ENCODE measurements at places on chromosomes 2 and 18.

- no peak for DNase-seq
Observed at GRCh38 chr2:154713675-154714074, 15.2 kb downstream of the KCNJ3 start.

DNA sequence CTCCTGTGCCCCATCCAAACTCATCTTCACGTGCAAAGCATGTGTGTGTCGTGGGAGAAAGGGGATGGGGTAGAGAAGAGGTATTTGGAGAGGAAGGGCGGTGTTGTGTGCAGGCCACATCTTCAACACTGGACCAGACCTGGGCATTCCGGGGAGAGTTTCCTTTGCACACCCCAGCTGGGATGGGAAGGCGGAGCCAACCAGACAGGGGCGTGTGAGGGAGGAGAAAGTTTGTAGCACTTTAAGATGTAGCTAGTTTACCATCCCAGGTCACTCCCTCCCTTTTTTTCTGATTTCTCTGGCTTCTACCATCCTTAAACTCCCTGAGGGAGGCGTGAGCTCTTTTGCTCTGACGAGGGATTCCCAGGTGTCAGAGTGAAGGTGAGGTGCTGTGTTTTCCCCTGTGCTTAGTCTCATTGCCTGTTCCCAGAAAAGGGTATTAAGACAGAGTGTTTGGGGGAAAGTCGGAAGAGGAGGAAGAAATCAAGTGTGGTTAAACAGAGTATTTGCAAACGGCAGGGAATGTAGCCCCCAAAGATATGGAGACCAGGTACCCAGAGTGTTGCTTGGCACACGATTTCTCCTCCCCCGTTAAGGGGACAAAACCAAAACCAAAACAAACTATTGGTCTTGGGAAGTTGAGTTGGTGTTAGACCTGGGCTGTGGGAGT, 1.6 kb downstream of the SETBP1 start:
- DNase-seq: no peak

DNA sequence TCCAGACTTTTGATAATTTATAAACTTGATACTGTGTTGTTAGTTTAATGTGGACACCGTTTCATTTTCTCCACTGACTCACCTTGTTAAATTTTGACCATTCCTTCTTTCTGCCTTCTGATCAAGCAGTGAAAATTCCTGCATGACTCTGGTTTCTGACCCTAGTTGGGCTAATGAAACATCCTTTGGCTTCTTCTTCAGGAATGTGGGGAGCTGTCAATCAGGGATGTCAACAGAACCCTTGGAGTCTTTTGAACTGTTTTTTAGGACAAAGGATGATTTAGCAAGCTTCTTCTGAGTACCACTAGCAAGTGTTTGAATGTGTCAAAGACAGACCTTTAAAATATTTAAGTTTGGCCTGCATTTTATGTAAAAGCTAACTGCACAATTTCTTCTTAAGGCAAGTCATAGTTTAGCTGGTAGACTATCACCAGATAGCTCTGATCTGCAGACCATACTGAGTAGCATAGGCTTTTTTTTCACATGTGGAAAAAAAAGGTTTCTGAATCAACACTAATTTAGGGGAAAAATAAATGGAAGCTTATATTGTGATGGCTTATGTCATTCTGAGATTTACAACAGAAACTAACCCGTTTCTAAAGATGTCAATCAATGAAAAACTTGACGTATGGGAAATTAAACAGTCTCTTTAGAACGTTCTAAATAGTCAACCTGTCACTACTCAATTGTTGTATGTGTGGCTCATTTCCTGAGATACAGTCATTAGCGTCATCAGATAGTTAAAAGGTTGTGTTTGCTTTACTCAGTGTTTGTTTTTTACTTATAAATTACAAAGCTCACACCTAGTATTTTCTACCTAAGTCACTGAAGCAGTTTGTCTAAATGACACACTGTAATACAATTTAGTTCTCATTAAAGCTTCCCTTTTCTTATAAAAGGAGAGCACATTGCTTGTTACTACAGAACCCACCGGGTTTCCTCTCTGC, 311.4 kb downstream of the PTPRM start:
- no peak for DNase-seq

GRCh38 chr2:64626963-64627760, 26.6 kb downstream of the SERTAD2 start:
- no peak for DNase-seq

DNA sequence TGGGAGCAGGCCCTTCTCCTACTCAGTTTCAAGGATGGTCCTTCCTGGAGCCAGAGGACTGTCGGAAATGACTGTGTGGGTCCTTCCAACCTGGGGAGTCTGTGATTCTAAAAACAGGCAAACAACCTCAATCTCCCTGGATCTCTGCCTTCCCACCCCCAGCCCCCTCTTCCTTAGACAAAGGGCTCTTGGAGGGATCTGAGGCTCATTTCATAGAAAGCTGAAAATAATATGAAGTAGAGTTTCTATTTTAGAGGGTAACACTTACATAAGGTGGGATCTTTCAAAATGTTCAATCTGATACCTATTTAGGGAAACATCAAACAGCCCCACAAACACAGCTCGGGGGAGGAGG, 69.4 kb downstream of the RHOB start:
- no peak for DNase-seq

- no peak for DNase-seq
Observed at GRCh38 chr2:235591921-235592320, 98.1 kb downstream of the AGAP1 start.

GRCh38 chr2:159882130-159882745, 84.2 kb upstream of the CD302 start:
- DNase-seq: no peak

- no peak for DNase-seq
Observed at GRCh38 chr18:62720048-62720447, 4.7 kb downstream of the PHLPP1 start.

GRCh38 chr2:134207589-134208209, 46.2 kb upstream of the MGAT5 start:
- DNase-seq: no peak

- no peak for DNase-seq
Observed at GRCh38 chr2:214379227-214379626, 31.6 kb upstream of the VWC2L start.

Measured in suprapubic skin (tissue), 4 donors.